HCEC 1CT (cell line): ENCODE measurements at places on chromosomes 12 and 14.

DNA sequence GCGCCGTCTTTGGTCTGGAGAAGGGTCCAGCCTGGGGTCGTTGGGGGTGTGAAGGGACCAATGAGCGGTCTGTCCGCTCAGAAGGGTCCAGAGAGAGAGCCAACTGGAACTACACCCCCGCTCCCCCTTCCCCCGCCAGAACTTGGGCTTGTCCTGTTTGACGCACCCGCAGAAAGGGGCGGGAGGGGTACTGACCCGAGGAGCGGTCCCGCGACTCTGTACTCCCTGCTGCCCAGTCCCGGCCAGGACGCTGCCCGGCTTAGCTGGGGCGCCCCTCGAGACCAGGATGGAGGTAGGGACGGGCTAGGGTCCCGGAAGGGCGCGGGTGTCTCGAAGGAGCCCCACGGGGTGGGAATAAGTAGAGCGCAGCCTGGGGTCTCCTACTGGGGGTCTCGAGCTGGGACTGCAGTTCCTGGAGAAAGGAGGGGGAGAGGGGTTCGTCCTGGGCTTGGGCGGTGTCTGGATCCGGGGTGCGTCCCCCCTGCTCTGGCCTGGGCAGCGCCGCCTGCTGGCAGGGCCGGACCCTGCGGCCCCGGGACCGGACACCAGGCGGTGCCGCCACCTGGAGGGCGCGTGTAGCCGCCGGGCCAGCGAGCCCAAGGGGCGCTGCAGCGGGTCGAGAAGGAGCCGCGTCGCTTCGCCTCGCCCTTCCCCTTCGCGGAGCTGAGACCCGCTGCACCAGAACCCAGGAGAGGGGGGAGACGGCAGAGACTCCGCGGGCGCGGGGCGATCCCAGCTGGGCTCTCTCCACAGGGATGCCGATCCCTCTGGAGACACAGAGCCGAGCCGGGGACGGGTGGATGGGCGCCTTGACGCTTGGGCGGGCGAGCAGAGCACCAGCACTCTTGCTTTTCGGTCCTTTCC, 3.8 kb upstream of the CACNB3 start:
- DNase-seq: peak; percentile 82

- DNase-seq: peak; percentile 83
These were observed at the start of gene COQ5 for GRCh38 chr12:120528861-120529525. COQ5 (minus strand) TSS chr12:120529158; CDS start chr12:120529141, 17 bp downstream.

GRCh38 chr12:98698603-98699463, 53.7 kb downstream of the APAF1 start:
- DNase-seq: peak; percentile 50

GRCh38 chr12:92570056-92570753, 132.6 kb upstream of the PLEKHG7 start:
- DNase-seq: peak; percentile 70

GRCh38 chr14:48325486-48325885, 650.1 kb upstream of the MDGA2 start:
- DNase-seq: no peak

DNA sequence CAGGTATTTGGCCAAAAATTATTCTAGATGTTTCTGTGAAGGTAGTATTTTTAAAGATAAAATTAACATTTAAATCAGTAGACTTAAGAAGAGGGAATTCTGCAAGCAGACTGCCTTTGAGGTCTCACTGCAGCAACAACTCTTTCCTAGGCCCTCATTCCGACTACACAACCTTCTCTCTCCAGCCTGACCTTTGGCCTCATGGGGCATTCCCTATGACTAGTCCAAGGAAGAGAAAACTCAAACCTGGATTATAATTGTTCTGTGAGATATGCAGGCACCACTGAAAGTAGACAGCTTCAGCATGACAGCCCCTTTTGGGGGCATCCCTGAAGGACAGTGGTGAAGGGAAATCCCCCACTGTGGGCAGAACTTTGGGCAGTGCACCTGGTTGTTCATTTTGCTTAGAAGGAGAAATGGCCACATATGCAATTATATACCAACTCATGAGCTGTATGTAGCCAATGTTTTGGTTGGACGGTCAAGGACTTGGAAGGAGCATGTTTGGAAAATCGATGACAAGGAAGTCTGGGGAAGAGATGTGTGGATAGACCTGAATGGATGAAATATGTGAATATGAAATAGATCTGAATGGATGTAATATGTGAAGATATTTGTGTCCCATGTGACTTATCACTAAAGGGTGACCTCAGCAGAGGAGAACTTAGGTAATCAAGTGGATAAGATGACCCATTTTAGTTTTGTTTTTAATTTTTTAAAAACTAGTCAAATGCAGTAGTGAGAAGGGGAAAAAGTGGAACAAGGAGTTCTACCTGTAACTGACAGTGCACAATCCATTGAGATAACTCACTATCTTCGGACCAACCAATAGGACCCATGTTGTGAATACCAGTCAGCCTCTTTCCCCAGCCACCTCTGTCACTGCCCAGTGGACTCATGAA, 233.3 kb upstream of the FOXN3 start:
- peak; percentile 9 for DNase-seq

- no peak for DNase-seq
These were observed 281.5 kb downstream of the CACNA1C start for GRCh38 chr12:2334271-2334670.

DNA sequence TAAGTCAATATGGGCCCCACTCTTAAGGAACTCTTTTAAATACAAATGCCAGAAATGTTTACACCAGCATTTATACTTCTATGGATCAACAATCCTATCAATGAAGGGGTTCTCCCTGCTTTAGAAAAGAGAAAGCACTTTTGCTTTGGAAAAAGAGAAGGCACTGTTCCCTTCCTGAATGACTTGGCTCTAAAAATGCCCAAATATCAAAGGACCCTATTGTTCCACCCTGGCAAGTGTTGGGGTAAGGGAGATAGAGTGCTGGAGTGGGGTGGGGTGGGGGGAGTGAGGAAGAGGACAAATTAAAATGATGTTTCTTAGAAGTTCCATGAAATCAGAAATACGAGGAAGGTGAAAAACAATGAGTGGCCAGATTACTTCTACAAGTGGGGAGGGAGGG, 131.6 kb upstream of the GRIN2B start:
- DNase-seq: no peak

DNA sequence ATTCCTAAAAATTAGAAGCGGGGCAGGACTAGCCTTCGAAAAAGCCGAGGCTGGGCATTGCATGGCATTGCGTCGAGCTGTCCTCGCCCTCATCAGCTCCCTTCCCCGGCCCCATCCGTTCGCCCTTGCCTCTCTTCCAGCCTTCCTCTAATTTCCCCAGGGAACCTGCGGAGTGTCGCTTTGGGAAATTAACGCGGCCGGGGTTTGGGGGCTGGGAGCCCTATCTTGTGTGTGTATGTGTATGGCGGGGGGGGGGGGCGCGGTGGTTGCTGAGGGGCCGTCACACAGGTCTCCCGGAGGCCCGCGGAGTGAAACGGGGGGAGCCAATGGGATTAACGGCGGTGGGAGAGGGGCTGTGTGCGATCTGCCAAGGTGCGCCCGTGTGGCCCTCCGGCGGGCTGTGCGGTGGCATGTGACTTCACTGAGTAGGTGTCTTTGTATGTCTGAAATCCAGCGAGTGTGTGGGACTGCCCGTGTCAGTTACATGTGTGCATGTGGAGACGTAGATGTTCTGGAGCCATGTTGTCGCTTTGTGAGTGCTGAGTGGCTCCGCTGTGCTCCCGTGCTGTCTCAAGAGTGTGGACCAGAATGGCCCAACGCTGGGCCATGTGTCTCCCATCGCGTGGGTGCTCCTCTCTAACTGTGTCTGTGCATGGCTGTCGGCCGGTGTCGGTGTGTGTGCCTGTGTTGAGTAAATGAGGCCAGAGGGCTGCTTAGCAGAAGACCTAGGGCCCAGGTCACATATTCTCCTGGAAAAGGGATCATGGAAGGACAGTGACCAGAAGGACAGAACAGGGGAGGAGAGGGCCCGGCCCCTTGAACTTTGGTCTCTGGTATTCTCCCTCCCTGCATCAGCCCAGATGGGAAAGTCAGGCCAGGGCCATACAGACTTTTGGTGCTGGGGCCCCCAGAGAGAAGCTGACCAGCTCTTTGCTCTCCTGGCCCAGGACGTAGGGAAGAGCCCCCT, 1.5 kb downstream of the PTMS start:
- DNase-seq: no peak

- DNase-seq: no peak
These were observed 22.0 kb upstream of the SSTR1 start for GRCh38 chr14:38185671-38186070.

DNA sequence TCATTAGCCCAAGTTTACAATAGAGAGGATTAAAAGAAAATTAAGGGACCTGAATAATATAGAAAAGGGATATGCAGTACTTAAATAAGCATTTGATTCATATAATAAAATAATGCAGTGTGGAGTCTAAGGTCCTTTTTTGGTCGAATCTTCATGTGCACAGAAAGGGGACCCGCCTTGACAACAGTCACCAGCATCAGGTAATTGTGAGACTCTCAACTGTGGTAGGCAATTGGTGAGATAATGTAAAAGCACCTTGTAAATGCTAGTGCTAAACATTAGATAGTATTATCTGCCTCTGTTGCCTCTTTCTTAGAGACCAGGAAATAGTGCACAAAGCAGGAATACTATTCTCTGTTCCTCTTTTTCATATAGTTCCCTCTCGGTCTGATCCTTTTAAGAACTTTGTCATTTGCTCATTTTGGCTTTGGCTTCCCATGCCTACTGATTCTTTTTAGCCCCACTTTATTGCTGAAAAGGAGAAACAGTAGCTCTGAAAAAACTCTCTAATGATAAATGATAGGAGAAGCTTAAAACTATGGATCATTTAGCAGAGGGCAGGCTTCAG, 17.5 kb downstream of the CHPT1 start:
- no peak for DNase-seq

DNA sequence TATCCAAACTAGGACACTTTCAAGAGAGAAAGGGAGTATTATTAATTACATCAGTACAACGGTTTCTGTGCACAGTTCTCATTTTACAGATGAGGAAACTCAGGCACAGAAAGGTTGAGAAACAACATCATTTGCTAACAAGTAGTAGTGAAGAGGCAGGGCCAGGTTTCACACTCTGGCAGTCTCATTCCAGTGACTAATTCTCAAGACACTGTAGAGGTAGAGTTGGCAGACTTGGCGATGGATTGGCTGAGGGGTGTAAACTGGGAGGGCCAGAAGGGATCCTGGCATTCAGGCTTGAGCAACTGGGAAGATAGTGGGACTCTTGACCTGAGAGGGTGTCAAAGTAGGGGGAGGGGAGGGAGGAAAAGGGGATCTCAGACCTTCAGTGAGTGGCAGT, 73.8 kb upstream of the BDKRB2 start:
- DNase-seq: peak; percentile 61

DNA sequence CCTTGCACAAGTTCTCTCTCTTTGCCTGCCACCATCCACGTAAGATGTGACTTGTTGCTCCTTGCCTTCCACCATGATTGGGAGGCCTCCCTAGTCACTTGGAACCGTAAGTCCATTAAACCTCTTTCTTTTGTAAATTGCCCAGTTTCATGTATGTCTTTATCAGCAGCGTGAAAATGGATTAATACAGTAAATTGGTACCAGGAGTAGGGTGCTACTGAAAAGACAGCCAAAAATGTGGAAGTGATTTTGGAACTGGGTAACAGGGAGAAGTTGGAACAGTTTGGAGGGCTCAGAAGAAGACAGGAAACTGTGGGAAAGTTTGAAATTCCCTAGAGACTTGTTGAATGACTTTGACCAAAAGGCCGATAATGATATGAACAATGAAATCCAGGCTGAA, 27.9 kb downstream of the STYK1 start:
- DNase-seq: no peak
